Smooth muscle cell of trachea (primary cell): ENCODE measurements at places on chromosomes 16 and 17. TPM values are rescaled to one million over a fixed set of nuclear protein-coding genes. Genes with fewer than 3 reads are reported as not detected.

Gene RCVRN
- total RNA-seq: under 0.01 TPM in 1 of 2 replicates, not detected in the other

Gene OR2C1
- 0.83 TPM in 1 of 2 replicates, not detected in the other for total RNA-seq

Gene DPEP2
- total RNA-seq: not detected in 2 replicates

Gene HIRIP3
- 5.8 and 11.8 TPM in 2 replicates for total RNA-seq

Gene C1QTNF8
- not detected in 2 replicates for total RNA-seq

Gene MED9
- 12.8 and 14.9 TPM in 2 replicates for total RNA-seq

Gene CNGB1
- total RNA-seq: not detected in 2 replicates

Gene TMEM92
- total RNA-seq: under 0.01 TPM in 2 replicates

Gene ZSCAN10
- 0.17 TPM in 1 of 2 replicates, not detected in the other for total RNA-seq

Gene KCNJ16
- total RNA-seq: under 0.01 TPM in 1 of 2 replicates, not detected in the other

Gene CALB2
- total RNA-seq: 0.33 TPM in 1 of 2 replicates, not detected in the other
